ENCODE measurements at places on chromosomes 12 and 14.

DNA sequence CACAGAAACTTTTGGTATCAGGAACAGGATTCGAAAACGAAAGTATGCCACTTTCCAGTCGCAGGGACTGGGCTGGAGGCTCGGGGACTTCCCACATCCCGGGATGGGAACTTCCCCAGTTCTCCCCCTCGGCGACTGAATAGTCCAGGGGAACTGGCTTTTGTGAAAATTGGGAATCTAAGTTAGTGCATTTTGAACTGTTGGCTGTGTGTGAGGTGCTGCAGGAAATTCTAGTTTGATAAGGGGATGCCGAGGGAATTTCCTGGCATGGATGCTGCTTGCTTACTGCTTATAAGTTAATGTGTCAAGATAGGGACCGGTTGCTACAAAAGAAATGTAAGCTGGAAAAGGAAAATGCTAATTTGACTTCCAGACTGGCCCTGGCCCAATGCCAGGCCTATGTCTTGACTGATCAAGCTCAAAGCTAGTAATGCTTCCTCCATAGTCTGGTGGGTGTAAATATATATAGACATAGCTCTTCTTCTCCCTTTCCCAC, 73.4 kb upstream of the EIF5 start:
- no peak for DNase-seq

- DNase-seq = no peak
Measured at GRCh38 chr12:123264642-123265041, 7.0 kb downstream of the CDK2AP1 start.

- no peak for DNase-seq
Measured at GRCh38 chr12:104656921-104657320, 200.2 kb downstream of the CHST11 start.

- DNase-seq = no peak
Measured at GRCh38 chr12:737122-737739, 15.1 kb upstream of the WNK1 start.

DNA sequence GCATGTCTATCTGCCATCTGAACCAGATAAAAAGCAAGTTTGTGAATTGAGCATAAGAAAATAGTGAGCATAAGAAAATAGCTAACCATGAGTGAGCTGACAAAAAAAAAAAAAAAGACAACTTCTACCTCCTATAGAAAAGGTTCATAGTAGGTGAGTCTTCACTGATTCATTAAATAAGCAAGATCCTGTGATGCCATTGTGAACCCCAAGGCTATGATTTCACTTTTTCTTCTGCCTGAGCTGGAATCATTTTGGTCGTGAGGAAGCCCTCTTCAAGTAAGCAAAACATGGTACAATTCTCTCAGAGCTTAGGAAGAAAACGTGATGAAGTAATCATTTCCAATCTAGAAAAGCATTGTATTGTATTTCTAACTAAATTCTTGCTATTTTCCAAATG, 1.2 kb downstream of the PIK3C2G start:
- DNase-seq = no peak

DNA sequence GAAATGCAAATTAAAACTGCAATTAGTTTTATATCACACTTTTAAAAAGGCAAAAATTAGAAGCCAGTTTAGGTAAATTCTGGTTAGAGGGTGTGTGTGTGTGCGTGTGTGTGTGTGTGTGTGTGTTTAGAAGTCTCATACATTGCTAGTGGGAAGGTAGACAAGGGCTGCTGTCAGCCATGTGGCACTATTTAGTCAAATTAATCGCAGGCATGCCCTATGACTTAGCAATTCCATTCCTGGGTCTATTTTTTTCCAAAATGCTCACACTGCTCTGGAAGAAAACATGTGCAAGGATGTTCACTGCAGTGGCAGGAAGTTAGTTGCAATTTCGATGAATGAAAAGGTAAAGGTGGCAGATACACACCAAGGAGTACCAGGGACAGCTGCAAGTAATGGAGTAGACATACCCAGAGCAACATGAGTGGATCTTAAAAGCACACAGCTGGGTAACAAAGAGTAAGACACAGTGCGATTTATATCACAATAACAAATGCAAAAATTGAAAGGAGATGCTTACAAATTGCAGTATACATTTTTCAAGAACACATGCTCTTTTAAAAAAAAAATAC, 11.6 kb downstream of the CAPZA3 start:
- DNase-seq = no peak

- no peak for DNase-seq
Measured at GRCh38 chr14:32816588-32816987, 122.1 kb upstream of the NPAS3 start.

Data from brain pericyte (primary cell).